NCI-H1417 treated with DMSO at 0.1 percent for 48 hours (cell line): ENCODE measurements at places on chromosomes 2 and 18.

DNA sequence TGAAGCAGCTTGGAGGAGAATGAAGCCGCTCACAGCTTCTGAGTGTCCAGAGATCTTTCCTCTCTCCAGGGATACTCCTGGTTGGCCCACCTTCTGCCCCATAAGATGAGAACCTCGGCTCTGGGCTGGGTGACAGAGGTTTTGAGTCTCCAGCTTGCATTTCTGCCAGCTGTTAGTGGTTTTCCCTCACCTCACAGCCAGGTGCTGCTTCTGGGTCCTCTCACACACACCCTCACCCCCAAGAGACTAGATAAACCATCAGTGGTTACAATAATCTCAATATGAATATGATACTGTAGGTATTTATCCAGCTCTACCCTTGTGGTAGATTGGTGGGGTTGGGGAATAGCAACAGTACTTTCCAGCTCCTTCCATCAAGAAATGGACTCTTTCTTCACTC, 161.7 kb upstream of the SIX3 start:
- DNase-seq: no peak

- no peak for DNase-seq
Observed at GRCh38 chr2:65489269-65489668, 56.9 kb upstream of the SPRED2 start.

DNA sequence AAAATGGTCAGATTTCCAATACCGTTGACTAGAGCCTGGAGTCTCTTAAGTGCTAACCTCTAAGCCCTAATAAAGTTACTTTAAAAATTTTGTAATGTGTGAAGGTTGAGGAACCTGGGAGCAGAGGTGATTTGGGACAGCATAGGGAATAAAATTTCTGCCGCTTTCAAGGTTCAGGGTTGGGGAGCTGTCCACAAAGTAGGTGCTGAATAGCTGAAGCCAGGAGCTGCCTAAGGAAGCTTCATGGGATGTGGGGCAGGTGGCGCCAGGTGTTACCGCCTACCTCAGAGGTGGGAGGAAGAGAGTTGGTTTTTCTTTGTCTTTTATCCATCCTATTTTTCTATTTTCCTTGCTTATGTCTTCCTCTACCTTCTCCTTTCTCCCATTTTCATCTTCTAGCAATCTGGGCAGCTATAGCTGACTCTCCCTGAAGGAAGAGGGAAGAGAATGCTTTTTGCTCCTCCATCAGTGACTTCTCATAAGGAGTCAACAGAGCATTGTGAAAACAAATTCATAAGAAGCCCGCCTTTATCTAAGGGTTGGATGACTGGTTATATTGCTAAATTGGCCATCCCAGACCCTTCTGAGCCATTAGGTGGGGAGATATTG, 178.7 kb downstream of the CLIP4 start:
- no peak for DNase-seq

GRCh38 chr2:221551864-221552263, 20.2 kb downstream of the EPHA4 start:
- DNase-seq: no peak

DNA sequence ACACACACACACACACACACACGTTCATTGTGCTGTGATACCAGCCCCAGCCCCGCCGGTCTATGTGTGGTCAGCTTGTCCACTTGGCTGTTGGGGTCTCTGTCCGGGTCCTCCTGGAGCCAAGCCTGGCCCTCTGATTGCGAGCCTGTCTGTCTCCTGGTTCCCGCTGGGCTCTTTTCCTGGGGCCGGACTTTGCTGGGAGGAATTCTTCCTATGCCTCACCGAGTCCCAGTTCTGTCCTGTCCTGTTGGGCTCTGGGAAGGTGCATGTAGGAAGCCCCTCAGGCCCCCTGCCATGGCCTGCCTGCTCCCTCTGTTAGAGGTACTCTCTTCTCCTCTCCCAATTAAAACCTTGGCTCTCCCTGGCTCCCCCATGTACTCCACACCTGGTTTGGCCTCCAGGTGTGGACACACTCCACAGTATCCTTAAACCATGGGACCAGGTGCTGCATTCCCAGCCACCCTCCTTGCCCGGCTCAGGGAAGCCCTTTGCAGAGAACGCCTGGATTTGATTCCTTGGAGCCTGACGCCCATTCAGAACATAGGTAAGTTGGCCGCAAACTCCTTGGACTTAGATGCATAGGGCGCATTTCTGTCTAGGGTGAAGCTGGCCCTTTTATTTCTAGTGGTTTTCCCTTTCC, 42.3 kb downstream of the CABLES1 start:
- DNase-seq: no peak

DNA sequence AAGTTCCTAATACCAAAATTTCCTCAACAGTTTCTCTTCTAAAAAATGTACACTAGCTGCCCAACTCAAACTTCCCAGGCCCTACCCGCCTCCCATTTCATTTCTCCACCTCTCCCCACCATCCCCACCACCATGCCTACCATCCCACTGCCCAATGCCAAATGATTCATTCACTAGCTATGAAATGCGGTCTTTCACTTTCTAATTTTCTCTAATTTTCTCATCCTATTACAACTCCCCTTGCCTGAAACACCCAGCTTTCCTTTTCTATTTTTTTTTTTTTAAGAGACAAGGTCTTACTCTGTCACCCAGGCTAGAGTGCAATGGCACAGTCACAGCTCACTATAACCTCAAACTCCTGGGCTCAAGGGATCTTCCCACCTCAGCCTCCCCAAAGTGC, 38.4 kb downstream of the KIDINS220 start:
- DNase-seq: no peak

DNA sequence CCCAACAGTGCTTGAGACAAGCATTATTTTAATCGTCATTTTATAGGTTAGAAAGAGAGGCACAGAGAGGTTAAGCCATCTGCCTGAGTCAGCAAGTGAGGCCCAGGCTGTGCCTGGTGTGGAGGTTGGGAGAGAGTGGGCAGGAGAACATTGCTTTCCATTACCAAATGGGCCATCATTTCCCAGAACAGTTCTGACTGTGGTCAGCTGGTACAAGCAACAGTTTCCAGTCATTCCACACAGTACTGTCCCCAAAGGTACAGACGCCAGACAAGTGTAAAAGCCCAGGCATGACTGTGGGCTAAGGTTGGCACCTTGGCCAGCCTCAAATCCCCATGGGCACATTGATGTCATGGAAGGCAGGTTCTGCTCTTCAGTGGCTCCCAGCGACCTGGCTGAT, 98.2 kb upstream of the LCLAT1 start:
- DNase-seq: no peak

- no peak for DNase-seq
Observed at GRCh38 chr2:218898109-218898878, 17.6 kb downstream of the WNT10A start.

GRCh38 chr2:3202926-3203325, 174.7 kb downstream of the EIPR1 start:
- DNase-seq: no peak
